ENCODE measurements at places on chromosomes 5 and 9.
A peak's percentile ranks its signal among the peaks of the same experiment; 100 is the strongest.

DNA sequence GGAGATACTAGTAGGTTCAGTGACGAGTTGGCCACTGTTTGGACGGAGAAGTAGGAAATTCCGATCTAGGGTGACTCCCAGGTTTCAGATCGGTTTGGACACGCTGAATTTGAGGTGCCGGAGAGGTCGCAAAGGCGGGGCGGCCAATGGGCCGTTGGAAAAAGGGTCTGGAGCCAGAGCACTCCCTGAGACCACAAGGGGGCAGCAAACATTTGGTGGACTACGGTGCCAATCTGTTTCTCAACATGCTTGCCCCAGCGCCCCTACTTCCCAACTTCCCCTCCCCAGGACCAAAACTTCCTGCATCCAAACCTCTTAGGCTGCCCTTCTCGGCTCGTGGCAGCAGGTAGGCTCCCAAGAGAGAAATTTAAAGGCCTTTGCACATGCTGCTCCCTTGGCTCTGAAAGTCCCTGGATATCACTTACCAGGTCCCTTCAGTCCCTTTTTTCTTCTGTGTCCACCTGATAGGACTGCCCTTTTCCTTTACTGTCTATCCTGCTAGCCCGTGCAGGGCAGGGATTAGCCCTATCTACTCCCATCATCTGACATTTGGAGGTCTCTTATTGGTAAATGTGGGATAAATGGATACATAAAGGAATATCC, 992 bp upstream of the RPP25L start:
- DNase-seq = peak; percentile 85

GRCh38 chr5:54663866-54664265, 146.3 kb downstream of the SNX18 start:
- peak; percentile 86 for DNase-seq

GRCh38 chr9:126885131-126885641, 24.7 kb downstream of the ZBTB34 start:
- no peak for DNase-seq

DNA sequence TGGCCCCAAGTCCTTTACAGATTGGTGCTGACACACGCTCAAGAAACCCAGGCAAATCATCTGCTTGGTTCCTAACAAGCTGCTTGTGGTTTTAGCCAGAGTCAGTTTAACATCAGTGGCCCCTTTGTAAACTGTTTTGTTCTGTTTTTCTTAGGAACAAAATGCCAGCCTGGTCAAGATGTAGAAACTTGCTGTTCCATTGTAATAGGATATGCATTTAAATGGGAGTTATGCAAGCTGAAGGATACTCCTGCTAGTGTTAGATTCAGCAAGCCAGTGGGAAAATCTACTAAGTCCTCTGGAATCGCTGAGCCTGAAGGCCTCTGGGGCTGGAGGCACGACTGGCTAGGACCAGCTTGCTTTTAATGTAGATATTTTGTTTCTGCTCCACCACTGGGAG, 391.1 kb downstream of the TLE4 start:
- DNase-seq = no peak

- DNase-seq = no peak
These were observed 55.3 kb downstream of the BARX1 start for GRCh38 chr9:93899609-93900435.

GRCh38 chr9:133782157-133783130, 44.3 kb upstream of the SARDH start:
- DNase-seq = peak; percentile 82

DNA sequence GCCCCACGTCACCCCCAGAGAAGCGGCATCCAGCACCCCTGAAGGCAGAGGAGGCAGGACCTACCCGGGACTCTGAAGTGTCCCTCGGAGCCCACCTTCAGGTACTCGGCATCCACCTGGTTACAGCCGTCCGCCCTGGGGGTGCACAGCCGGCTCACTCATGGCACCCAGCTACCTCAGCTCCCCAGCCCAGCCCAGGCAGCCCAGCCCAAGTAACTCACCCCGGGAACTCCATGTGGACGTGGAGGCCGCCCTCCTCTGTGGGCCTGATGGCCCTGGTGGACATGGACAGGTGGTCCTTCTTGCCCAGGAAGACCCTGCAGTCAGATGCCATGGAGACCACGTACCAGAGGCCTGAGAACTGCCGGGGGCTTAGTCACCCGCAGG, 676 bp downstream of the LCN15 start:
- no peak for DNase-seq

- DNase-seq = no peak
These were observed 155.0 kb upstream of the TSLP start for GRCh38 chr5:110916381-110917049.

DNA sequence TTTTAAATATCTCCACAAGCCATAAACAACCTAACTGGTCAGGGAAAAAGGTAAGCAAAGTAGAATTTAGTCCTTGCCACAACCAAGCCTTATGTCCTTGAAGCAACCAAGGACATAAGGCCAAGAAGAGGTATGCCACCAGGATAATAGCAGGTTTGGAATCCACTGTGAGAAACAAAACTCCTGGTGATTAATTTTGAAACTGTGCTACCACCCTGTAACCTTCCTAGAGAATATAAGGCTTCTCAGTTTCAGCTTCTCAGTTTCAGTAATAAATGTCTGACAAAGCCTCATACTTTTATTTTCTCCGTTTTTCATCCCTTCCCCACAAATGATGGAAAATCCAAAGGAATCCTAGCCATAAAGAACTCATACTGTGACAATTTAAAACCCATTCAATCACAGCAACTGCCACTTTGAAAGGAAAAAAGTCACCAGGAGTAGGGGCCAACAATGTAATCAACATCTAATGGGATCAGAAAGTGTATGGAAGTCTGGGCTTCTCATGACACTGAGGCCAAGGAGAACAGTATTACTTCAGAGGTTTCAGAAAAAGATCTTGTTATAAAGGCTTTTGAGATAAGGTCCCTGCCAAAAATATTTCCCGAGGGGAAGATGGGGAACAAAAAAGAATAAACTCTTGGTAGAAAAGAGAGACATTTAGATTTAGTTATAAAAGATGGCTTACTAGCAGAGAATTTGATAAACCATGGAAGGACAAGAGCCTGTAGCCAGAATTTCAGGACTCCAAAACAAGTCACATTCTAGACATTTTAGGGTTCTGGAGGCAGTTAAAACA, 189.2 kb downstream of the TSSK1B start:
- DNase-seq = no peak

GRCh38 chr9:89542401-89543021, 44.6 kb upstream of the SEMA4D start:
- peak; percentile 74 for DNase-seq
